Cardiac septum (tissue), 1 donor: ENCODE measurements at places on chromosomes 7 and 10. TPM values are rescaled to one million over a fixed set of nuclear protein-coding genes. Genes with fewer than 3 reads are reported as not detected.

The RET gene
- 0.94 TPM for total RNA-seq

The KCNH2 gene
- total RNA-seq = 61.9 TPM

The NAT16 gene
- total RNA-seq = not detected

The METTL27 gene
- total RNA-seq = 0.35 TPM

The CPED1 gene
- 48.7 TPM for total RNA-seq

The OR2A1 gene
- total RNA-seq = 0.19 TPM

The CACNB2 gene
- total RNA-seq = 20.6 TPM

The DLX5 gene
- total RNA-seq = 0.22 TPM
